A549 treated with Mapracorat at 1 μM for 4 hours (cell line): ENCODE measurements at places on chromosomes 12 and 14. TPM values are rescaled to one million over a fixed set of nuclear protein-coding genes. Genes with fewer than 3 reads are reported as not detected.

FSCB gene
- total RNA-seq: not detected in 5 replicates

CD63 gene
- 661 to 730 TPM (median 714 TPM) in 5 replicates for total RNA-seq

PIP4K2C gene
- 38.3 to 48.9 TPM (median 42.1 TPM) in 5 replicates for total RNA-seq

GUCY2C gene
- not detected in 5 replicates for total RNA-seq

CD163L1 gene
- 0.38 to 0.72 TPM (median 0.49 TPM) in 5 replicates for total RNA-seq

CCDC38 gene
- 0.07 to 0.11 TPM (median 0.09 TPM) in 5 replicates for total RNA-seq

ENDOU gene
- total RNA-seq: not detected in 5 replicates

STRAP gene
- total RNA-seq: 189 to 194 TPM (median 193 TPM) in 5 replicates

CFAP73 gene
- total RNA-seq: not detected in 5 replicates

TAMALIN gene
- total RNA-seq: 0.36 to 1.2 TPM (median 0.83 TPM) in 5 replicates

CELA1 gene
- not detected in 5 replicates for total RNA-seq

OAS2 gene
- 0.12 to 0.41 TPM (median 0.13 TPM) in 5 replicates for total RNA-seq

KRT79 gene
- total RNA-seq: 0.08 to 0.10 TPM in 2 of 5 replicates, not detected in the others

SLC6A15 gene
- 3.6 to 5.4 TPM (median 3.8 TPM) in 5 replicates for total RNA-seq

TAS2R50 gene
- not detected in 5 replicates for total RNA-seq

SPX gene
- total RNA-seq: 2.8 to 4.0 TPM (median 3.3 TPM) in 5 replicates

SCN8A gene
- 1.2 to 1.9 TPM (median 1.8 TPM) in 5 replicates for total RNA-seq

KRT74 gene
- not detected in 5 replicates for total RNA-seq

MYRFL gene
- not detected in 5 replicates for total RNA-seq

OVCH1 gene
- total RNA-seq: not detected in 5 replicates

SERPINA12 gene
- total RNA-seq: not detected in 5 replicates
